Activated naive CD8-positive, alpha-beta T cell treated with anti-CD3 and anti-CD28 coated beads, Interleukin-2, amount 10 ng/mL, durations not matched to agents 7 days and 5 days (primary cell): ENCODE measurements at places on chromosomes 12 and 14. TPM values are rescaled to one million over a fixed set of nuclear protein-coding genes. Genes with fewer than 3 reads are reported as not detected.

ASCL1 gene
- total RNA-seq = not detected

PPP1R1A gene
- total RNA-seq = not detected

CBLN3 gene
- total RNA-seq = 3.8 TPM

KLRF1 gene
- total RNA-seq = 0.96 TPM

CIROP gene
- total RNA-seq = not detected

SLC24A4 gene
- total RNA-seq = not detected

MANSC4 gene
- not detected for total RNA-seq

DNA sequence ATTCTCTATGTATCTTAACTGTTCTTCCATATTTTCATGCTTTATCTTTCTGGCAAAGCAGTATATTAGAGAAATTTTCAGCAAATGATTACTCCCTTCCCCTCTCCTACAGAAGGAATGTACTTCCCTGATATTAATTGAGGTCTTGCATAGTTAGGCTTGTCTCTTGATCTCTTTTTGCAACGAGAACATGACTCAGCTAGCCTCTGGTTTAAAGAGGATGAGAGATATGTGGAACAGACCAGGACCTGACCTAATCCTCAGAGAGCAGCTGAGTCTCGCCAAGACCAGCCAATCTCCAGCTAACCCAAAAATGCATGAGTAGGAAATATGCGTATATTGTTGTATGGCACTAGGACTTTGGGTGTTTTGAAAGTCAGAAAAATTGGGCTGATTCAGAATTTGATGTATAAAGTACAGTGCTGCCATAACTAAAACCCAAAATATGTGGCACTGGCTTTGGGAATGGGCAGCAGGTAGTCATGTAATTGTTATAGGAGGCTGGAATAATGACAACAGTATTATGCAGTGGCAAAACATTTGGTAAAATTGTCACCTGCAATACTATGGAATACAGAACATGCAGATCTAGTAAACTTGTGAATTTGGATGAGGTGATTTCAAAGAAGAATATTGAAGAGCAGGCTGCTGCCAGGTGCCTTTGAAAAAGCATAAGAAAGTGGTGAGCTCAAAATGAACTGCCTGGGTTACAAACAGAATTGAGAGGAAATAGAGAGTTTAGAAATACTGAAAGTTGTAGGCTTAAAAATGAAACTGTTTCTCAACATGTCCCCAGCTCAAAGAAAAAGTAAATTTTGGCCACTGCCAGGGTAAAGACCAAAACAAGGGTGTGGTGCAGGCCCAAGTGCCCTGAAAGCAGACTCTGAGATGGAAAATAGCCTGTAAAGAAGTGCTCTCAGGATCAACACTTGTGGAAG is 9.3 kb upstream of the USP15 start:
- no peak for DNase-seq

GRCh38 chr12:46686267-46686942 is 139.4 kb downstream of the SLC38A4 start:
- no peak for DNase-seq

DNA sequence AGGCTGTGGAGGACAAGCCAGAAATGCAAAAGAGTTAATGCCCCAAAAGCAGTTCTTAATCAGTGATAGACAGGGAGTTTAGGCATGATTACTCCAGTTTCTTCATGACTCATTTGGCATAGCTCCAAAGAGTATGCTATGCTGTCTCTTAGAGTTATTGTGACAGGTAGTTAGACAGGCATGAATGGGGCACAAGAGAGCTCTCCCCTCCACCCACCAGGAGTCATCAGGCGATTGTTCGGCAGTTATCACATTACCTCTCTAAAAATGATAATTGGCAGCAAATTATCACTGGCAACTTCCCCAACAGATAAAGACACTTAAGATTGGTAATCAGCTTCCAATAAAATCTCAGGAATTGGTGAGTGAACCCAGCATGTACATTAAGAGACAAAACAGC is 320.1 kb downstream of the DAD1 start:
- no peak for DNase-seq

DNA sequence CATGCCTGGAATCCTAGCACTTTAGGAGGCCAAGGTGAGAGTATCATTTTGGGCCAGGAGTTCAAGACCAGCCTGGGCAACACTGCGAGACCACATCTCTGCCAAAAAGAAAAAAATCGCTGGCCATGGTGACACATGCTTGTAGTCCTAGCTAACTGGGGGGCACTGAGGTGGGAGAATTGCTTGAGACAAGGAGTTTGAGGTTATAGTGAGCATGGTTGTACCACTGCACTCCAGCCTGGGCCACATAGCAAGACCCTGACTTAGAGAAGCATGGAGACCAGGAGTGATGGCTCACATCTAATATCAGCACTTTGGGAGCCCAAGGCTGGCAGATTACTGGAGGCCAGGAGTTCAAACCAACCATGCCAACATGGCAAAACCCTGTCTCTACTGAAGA is 9.2 kb downstream of the PTGES3 start:
- peak; percentile 8 for DNase-seq

DNA sequence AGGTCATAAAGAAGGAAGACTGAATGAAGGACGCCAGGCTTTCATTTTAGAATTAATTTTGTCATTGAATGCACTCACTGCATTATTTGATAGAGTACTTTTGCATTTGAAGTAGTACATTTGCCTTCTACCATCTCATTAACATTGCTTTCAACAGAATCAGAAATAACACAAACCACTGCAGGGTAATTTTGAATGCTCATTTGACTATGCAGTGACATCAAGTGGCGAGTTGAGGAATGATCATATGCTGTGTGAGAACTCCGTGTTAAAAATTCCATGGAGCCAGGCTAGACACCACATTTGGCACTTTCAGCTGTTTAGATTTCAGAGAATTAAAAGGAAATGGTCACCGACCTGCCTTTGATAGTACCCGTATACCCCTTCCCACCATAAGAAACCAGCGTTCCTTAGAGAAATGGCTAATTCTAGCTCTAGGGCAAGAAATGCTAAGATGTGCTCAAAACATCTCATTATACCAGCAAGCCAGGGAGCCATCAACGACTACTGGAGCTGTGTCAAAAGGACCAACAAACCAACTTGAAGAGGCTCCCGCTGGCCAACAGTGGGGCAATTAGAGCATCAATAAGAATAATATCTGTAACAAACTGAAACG is 16.5 kb downstream of the HEBP1 start:
- DNase-seq = no peak

DNA sequence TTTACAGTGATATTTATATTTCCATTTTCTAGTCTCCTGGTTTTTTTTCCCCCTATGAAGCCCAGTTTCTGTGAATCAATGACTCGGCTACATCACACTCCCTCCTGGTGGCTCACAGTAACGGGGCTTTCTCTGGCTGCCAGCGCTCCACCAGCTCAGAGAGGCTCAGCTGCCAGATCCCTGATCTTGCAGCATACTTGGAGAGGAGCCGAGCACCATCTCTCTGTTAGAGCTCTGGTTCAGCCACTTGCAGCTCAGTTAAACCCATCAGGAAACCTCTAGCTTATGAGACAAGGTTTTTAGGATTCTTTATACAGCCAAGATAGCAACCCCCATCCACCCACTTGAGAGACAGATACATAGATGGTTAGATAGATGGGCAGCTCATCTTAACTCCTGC is 74.6 kb downstream of the CIT start:
- DNase-seq = no peak

- no peak for DNase-seq
These were observed 300.8 kb upstream of the NOS1 start for GRCh38 chr12:117662220-117662619.

- DNase-seq = no peak
These were observed 64.1 kb upstream of the HIF1A start for GRCh38 chr14:61631045-61631687.

GRCh38 chr14:106778986-106779385 is 1252.6 kb downstream of the TMEM121 start:
- DNase-seq = no peak

GRCh38 chr12:81174664-81175063 is 96.8 kb downstream of the ACSS3 start:
- no peak for DNase-seq

DNA sequence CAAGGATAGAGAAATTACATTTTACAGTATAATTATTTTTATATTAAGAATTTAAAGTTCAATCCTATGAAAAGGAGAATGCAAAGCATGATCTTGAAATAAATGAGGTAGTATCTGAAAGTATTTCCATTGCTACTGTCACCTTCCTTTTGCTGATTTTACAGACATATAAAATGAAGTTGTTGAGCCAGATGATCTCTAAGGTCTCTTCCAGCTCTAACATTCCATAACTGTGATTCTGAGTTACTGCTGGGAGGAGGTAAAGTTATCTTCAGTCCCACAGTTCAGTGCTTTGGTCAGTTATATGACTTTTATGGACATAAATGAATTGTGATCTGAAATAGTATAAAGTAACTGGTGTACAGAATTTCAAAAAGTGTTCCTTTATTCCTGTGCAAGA is 52.8 kb downstream of the SLC38A6 start:
- no peak for DNase-seq

- no peak for DNase-seq
These were observed 58.8 kb downstream of the PPP2R5C start for GRCh38 chr14:101820283-101820798.

DNA sequence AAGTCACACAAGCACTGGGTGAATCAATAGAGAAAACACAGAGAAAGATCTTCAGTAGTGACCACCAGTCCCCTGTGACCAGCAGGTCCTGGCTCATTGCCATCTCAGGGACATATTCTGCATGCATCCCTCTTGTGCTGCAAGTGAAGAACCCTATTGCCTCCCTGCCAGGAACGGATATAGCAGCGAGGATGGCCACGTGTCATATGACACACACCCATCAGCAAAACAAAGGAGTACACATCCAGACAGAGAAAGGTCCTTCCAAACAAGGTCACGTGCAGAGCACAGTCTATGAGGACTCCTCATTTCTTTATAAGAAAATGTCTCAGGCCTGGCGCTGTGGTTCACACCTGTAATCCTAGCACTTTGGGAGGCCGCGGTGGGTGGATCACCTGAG is 638.4 kb downstream of the FLRT2 start:
- no peak for DNase-seq

DNA sequence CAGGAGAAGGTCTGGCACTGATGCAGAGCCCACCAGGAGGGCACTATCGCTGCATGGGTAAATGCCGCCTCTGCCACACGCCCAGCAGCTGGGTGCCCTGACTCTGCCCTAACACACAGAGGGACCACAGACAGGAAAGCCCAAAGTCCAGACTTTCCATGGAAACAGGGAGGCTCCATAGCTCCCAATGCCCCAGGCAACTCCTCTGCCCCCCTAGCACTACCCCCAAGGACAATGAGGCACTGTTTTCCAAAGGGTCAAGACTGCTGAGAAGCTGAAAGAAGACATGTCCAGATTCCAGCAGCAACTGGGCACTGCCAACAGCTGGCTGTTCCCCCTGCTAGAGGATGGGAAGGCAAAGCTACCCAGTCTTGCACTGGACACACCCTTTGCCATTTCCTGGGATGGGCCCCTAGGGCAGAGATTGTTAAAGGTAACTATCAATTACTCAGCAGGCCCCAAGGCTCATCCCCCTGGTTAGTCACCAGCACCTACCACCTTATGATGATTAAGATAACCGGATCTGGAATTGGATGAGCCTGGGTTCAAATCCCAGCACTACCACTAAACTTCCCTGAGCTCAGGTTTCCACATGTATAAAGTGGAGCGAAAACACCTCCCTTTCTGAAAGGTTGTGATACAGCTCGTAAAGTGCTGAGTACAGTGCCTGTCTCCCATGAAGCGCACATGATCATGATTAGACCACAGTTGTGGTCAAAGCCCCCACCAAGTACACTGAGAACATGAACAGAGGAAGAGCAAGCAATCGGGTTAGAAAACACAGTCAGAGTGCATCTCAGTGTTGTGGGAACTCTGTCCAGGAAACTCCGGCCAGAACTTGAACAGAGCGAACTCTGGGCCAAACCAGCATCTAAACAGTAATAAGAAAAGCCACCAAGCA is 3.3 kb downstream of the PXN start:
- DNase-seq = peak; percentile 39

GRCh38 chr14:30994681-30995620 is 30.5 kb upstream of the AP4S1 start:
- no peak for DNase-seq
